A549 treated with DMSO at 1 μM for 4 hours (cell line): ENCODE measurements at places on chromosomes 5 and 9. TPM values are rescaled to one million over a fixed set of nuclear protein-coding genes. Genes with fewer than 3 reads are reported as not detected.

DDX4 gene
- not detected in 5 replicates for total RNA-seq

CAVIN4 gene
- 0.25 to 0.77 TPM (median 0.53 TPM) in 5 replicates for total RNA-seq

TMEFF1 gene
- total RNA-seq = 0.69 to 1.5 TPM (median 1.1 TPM) in 5 replicates

PCDHGA11 gene
- total RNA-seq = not detected in 5 replicates

TCF7 gene
- total RNA-seq = 17.0 to 20.7 TPM (median 17.1 TPM) in 5 replicates

MAMDC2 gene
- 0.20 to 0.46 TPM (median 0.28 TPM) in 5 replicates for total RNA-seq

NEK6 gene
- 63.5 to 76.4 TPM (median 70.6 TPM) in 5 replicates for total RNA-seq

PCDHB5 gene
- 1.2 to 1.9 TPM (median 1.4 TPM) in 5 replicates for total RNA-seq

SLC36A3 gene
- not detected in 5 replicates for total RNA-seq

CAPSL gene
- not detected in 5 replicates for total RNA-seq

CCNI2 gene
- total RNA-seq = 0.06 to 0.56 TPM (median 0.15 TPM) in 4 of 5 replicates, not detected in the other

C8G gene
- total RNA-seq = 0.71 to 1.5 TPM (median 1.1 TPM) in 5 replicates

TMC1 gene
- total RNA-seq = 0.05 to 0.19 TPM in 2 of 5 replicates, not detected in the others

CD274 gene
- 1.9 to 3.1 TPM (median 2.8 TPM) in 5 replicates for total RNA-seq

FAM221B gene
- total RNA-seq = not detected in 5 replicates
